Endothelial cell (in vitro differentiated cells): ENCODE measurements at places on chromosomes 7 and 10. TPM values are rescaled to one million over a fixed set of nuclear protein-coding genes. Genes with fewer than 3 reads are reported as not detected.

GRCh38 chr7:94423863-94424735 lies 29.4 kb downstream of the COL1A2 start:
- DNase-seq: no peak

GRCh38 chr10:84335516-84335915 lies 7.1 kb downstream of the CCSER2 start:
- no peak for DNase-seq

DNA sequence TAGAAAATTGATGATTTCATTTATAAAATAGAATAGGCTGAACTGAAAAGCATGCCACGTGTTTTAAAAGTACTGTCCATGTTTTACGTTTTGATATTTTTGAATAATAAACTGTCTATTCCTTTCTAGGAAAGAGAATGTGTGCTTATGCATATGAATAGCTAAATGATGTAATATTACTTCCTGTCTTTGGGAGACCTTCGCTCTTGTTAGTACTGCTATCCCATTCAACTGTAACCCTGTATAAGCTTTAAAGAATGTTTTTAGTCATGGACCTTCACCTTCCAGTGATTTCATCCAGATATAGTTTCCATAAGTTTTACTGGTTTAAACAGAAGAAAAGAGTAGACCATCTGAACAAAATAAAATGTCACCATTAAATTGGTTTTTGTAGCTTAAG lies 274.4 kb upstream of the SEMA3A start:
- no peak for DNase-seq

FLNC gene
- total RNA-seq: 7.7 TPM

- DNase-seq: no peak
Measured at GRCh38 chr7:42152329-42153205, 84.4 kb downstream of the GLI3 start.

FAM131B gene
- 1.0 TPM for total RNA-seq

GPR15LG gene
- not detected for total RNA-seq

- no peak for DNase-seq
Measured at GRCh38 chr10:91684841-91685240, 52.0 kb upstream of the PPP1R3C start.

GRCh38 chr7:70624500-70625103 lies 507.3 kb upstream of the GALNT17 start:
- DNase-seq: no peak

- DNase-seq: no peak
Measured at GRCh38 chr7:135929722-135930141, 47.4 kb downstream of the MTPN start.

RPEL1 gene
- not detected for total RNA-seq

ALOX5 gene
- total RNA-seq: 0.18 TPM

GRCh38 chr7:128894101-128894440 lies 16.4 kb downstream of the KCP start:
- no peak for DNase-seq

DNA sequence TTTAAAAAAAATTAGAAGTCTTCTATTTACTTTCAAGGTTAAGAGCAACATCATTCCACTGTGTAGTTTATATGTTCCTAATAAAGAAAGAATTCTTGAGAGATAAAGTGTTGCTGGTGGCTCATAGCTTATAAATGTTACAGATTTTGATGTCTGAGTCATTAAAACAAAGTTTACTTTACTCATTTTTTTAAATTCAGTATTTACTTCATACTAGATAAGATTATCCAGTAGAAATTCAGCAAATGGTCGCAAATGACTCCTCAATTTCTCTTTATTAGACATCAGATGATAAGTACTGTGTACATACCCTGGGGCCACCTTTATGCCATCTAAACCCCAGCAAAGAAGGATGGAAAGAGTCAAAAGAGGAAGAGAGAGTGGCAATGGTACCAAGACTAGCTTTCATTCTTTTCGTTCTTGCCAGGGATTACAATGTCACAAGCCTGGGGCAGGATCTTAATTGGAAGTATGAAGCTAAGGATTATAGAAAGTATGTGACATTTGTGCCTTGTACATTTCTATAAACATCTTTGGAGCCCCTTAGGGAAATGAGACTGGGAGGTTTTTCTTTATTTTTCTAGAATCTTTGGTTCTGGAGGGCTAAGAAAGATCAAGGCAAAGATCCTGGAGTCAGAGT lies 206.1 kb downstream of the CHRM2 start:
- no peak for DNase-seq

DNA sequence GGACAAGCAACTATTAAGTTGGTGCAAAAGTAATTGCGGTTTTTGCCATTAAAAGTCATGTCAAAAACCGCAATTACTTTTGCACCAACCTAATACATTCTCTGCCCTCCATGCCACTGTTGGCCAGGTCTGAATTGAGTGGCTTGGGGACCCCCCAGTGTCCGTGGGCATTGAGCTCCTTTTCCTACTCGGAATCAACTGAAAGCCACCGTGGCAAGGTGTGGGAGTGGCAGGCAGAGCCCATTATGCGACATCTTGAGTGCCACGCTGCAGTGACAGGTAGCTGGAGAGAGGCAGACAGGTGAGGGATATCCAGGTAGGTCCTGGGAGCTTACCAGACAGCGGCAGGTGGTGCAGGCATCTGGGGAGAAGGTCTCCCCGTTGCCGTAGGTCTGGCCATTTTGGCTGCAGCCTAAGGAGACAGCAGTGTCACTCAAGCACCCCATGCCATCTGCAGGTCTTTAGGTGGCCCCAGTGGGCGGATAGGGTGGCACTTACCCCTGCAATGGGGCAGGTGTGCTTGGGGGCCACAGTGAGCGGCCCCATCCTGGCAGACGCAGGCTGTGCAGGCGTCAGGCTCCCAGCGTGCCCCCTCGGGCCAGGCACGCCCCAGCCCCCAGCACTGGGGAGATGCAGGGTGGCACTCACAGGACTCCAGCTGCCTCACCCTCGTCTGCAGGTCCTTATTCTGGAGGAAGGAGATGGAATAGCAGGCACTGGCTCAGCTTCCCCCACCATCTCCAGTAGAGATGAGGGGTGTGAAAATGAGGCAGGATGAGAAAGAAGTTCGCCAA lies 3.5 kb downstream of the KCP start:
- DNase-seq: no peak

NKX1-2 gene
- 0.77 TPM for total RNA-seq

DNA sequence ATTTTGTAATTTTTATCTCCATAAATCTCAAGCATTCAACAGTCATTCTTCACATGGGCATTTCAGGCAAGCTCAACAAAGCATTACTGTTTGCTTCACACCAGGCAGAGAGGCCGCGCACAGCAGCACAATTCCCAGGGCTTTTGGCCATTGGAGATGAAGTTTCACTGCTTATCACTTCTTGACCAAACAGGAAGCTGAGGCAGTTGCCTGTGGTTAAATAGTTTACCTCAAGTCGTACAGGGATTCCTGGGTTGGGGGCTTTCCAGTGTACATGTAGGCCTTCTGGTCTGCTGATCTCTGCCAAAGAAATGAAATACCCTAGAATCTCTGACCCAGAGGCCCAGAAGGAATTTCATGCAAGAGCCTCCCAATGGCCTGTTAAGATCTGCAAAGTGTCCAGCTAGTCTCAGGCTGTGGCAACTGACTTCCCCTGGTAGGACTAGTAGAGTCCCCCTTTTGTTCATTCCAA lies 11.2 kb upstream of the PRDX3 start:
- DNase-seq: no peak

- no peak for DNase-seq
Measured at GRCh38 chr7:80923211-80923612, 4.4 kb upstream of the SEMA3C start.

ECHS1 gene
- 69.6 TPM for total RNA-seq

GRCh38 chr10:17655567-17656146 lies 11.7 kb downstream of the STAM start:
- DNase-seq: no peak

GRCh38 chr10:70748801-70749573 lies 36.2 kb downstream of the TBATA start:
- DNase-seq: no peak

GRCh38 chr10:101880232-101880573 lies 36.6 kb upstream of the KCNIP2 start:
- DNase-seq: no peak

TECPR1 gene
- 129 TPM for total RNA-seq

- DNase-seq: no peak
Measured at GRCh38 chr10:122077311-122077875, 88.4 kb downstream of the TACC2 start.

DNA sequence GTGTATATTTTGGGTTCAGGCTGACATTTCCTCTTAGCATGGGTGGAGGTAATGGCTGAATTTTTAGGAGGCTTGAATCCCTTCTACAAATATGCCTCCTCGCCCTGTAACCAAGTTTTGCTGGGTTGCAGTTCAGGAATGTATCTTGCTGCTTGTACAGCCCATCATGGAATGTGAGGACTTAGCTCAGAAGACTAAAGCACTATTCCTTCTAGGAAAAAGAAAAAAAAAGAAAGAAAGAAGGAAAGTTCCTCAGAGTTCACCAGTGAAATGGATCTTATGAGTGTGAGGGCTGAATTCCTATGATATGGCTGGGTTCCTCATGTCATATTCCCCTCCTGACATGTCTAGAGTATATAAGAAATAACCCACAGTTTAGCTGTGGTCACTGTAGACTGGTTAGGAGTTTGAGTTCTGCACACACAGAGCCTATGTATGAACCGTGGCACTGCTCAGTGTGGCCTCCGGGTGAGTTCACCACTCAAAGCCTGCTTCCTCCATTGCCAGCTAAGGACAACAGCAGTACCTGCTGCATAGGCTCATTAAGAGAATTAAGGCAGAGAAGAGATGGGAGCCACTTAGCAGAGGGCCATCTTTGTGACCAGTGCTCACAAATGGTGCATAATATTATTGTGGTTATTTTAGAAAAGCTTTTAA lies 114.0 kb downstream of the TACC2 start:
- DNase-seq: no peak
